T-helper 17 cell (primary cell): ENCODE measurements at places on chromosomes 16 and 17.

- DNase-seq: no peak
Measured at GRCh38 chr16:27304881-27305745, 8.7 kb upstream of the IL4R start.

DNA sequence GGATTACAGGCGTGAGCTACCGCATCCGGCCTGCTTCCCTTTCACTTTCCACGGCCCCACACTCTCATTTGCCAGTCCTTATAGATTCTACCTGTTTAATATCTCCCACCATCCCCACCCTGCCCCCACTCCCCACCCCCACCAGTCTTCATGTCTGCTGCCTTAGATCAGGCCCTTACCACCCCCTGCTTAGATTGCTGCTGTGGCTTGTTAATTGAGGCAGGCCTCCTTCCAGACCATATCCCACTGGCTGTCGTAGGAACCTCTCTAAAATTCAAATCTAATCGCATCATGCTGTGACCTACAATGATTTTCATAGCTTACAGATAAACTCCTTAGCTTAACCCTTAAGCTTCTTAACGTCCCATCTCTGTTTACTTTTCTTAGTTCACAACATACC, 4.9 kb downstream of the IQCK start:
- DNase-seq: no peak

GRCh38 chr16:30342751-30343490, 12.2 kb downstream of the CD2BP2 start:
- no peak for DNase-seq

GRCh38 chr17:51251010-51251409, 8.8 kb downstream of the MBTD1 start:
- DNase-seq: no peak

GRCh38 chr17:18191967-18192366, 8.3 kb downstream of the ALKBH5 start:
- no peak for DNase-seq

DNA sequence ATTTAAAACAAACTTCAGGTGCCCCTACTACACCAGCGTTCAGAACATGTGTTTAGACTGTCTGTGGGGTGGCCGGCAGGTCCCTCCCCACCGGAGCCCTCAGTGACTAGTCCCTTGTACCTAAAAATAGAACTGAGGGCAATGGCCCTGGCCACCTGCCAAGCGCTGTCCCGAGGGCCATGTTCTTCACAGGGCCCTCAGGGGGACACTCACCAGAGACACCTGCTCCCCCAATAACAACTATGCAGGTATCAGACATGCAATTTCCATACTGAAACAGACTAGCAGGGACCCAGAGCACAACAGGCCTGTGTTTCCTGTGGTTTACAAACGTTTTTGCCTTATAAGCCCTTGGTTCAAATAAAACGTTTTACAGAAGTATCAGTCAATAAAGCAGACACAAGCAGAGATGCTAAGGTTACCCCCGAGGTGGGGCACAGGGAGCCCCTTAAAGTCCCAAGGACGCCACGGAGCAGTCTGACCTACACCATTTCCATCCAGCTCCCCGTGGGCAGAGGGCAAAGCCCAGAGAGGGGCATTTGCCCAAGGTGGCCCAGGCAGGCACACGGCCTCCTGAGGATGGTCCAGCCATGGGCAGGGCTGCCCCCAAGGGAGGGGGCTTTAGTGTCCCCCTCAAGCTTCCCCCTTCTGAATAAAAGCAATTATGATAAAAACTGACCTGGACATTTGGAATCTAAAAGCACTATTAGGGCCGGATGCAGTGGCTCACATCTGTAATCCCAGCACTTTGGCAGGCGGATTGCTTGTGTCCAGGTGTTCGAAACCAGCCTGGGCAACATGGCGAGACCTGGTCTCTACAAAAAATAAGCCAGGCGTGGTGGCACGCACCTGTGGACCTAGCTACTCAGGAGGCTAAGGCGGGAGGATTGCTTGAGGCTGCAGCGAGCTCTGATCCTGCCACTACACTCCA, 896 bp upstream of the MYLK3 start:
- DNase-seq: no peak

DNA sequence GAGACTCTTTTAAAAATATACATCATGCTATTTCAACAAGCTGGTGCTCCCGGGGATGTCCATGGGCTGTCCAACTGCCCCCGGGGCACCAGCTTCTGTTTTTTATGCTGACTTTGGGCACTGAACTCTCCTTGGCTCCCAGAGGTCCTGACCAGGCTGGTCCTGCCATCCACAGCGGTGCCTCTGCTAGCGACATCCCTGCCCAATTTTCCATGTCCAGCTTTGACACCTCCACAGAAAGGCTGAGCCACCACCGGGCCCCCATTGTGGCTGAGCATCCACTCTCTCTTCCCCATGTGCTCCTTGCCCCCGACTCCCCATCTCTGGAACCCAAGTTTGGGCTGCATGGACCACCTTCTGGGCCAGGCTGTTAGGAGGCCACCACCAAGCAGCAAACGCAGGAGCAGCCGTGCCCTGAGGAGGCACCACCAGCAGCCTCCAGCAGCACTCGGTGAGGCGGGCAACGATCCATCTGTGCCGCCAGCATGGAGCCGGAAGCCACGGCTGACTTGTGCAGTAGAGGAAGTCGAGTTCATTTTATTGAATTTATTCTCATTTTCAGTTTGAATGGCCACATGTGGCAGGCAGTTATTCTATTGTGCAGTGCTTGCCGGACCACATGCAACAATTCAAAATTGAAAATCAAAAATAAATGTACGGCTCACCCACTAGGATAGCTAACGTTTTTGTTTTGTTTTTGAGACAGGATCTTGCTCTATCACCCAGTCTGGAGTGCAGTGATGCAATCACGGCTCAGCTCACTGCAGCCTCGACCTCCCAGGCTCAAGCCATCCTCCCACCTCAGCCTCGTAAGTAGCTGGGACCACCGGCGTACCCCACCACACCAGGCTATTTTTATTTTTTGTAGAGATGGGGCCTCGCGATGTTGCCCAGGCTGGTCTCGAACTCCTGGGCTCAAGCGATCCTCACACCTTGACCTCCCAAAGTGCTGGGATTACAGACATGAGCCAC, 2.8 kb upstream of the MEAK7 start:
- DNase-seq: no peak

GRCh38 chr16:67390816-67391423, 2.4 kb downstream of the TPPP3 start:
- DNase-seq: no peak

DNA sequence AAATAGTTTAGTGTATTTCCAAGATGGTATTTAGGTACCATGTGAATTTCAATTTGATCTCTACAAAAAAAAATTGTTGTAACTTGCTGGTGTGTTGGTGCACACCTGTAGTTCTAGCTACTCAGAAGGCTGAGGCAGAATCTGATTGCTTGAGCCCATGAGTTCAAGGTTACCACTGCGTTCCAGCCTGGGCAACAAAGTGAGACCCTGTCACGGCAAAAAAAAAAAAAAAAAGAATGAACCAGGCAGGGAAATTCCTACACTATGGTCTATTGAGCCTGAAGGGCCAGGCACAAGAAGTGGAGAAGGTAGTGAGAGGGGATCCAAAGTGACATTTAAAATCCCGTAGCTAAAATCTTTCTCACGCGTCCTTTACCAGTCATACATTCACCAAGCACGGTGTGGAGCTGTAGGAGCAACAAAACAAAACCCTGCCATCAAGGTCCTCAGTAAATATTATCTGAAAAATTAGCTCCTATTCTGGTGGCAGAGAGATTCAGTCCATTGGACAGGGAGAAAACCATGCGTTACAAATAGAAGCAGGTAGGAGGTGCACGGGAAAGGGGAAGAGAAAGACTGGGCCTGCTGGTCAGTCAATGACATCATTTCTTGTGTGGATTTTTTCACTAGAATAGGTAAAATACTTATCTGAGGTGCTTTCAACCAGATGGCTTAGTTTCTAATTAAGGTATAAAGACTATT, 27.3 kb downstream of the TXNDC11 start:
- no peak for DNase-seq

- DNase-seq: no peak
Measured at GRCh38 chr17:77131904-77132303, 8.9 kb upstream of the SEC14L1 start.

DNA sequence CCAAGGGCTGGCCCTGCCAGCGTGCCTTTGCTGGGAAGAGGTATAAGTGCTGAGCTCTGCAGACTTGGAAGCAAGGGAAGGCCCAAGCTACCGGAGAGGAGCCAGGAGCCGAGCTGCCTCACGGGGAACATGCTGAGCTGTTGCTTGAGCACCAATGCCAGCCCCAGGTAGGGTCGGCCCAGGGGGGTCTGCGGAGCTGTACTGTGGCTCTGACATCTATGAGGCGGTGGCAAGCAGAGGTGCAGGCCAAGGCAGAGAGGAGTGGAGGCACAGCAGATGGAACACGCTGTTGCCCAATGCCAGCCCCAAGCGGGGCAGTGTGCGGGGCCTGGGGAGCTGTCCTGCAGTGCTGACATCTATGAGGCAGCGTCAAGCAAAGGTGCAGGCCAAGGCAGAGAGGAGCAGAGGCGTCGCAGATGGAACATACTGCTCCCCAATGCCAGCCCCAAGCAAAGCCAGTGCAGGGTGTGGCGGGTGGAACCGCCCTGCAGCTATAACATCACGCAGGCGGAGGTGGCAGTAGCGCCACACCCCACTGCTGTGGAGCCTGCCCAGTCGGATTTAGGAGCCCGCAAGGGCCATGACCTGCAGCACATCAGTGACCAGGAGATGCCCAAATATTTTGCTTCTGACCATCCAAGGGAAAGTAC, 10.0 kb downstream of the GGA2 start:
- no peak for DNase-seq

GRCh38 chr16:31532896-31533295, 5.2 kb downstream of the AHSP start:
- DNase-seq: no peak

GRCh38 chr16:69100071-69100691, 5.3 kb upstream of the HAS3 start:
- no peak for DNase-seq

GRCh38 chr17:78901806-78902205, 1.2 kb downstream of the CEP295NL start:
- no peak for DNase-seq

DNA sequence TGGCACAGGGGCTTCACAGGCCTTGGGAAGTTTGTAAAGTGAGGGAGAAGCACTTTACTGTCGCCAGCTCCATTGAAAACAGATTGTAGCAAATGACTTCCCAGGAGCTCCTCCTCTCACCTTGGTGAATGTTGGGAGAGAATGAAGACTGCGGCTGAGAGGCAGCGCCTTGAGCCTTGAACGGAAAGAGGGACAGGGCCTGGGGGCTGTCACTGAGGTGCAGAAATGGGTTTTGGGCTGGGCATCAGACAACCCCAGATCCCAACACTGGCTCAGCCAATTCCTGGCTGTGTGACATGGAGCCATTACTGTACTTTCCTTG, 603 bp upstream of the MRTFB start:
- DNase-seq: no peak

DNA sequence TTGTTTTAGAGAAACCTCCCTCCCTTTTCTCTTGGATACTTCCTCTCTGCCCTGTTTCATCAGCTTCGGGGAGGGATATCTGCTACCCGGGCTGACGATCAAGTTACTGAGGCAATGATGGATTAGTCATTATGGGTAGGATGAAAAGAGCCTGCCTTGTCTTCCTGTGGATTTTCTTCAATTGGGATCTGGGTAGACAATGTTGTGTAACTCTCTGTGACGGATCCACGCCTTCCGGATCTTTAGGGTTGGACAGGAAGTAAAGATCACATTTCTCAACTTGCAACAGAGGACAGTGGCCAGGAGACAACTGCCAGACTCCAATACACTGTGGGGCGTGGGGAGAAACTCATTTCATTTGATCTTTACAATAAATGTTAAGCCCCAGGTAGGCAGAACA, 11.3 kb upstream of the CHST6 start:
- DNase-seq: no peak

GRCh38 chr17:8475781-8476180, 40.1 kb downstream of the NDEL1 start:
- DNase-seq: no peak

GRCh38 chr17:19470530-19471261, 59.7 kb downstream of the RNF112 start:
- no peak for DNase-seq

DNA sequence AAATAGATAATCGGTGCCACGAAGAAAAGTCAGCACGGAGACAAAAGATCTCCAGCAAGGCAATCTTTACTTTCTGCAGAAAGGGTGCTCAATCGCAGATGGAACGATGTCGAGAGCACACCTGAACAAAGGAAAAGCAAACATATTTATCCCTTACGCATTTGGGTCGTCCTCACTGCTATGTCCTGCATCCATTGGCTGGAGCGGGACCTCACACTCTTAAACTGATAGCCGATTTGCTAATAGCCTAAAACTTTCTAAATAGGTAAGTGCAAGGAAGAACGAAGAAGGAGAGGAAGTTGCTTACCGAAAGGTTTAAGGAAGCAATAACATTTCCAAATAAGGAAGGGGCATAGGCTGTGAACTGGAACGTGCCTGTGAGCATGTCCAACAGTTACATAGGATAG, 1.2 kb upstream of the AKAP10 start:
- DNase-seq: no peak

- DNase-seq: no peak
Measured at GRCh38 chr17:83075270-83075880, 4.0 kb upstream of the METRNL start.

GRCh38 chr17:79997011-79997660, 38.5 kb downstream of the TBC1D16 start:
- peak; percentile 64 for DNase-seq

DNA sequence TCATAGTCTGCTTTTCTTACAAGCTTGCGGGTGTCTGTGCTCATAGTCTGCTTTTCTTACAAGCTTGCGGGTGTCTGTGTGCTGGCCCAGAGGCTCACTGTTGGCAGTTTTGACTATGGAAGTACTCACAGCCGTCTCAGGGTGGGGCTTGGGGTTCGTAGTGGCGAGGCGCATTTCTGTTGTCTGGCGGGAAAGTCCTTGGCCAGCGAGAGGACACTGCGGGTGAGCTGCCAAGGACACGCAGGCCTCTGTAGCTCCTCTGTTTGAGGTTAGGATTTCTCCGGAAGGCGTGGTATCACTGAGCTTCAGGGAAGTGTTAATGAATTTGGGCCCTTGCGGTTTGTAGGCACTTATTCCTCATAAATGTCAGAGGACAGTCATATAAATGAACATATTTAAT, 13.5 kb downstream of the TBCD start:
- DNase-seq: no peak

DNA sequence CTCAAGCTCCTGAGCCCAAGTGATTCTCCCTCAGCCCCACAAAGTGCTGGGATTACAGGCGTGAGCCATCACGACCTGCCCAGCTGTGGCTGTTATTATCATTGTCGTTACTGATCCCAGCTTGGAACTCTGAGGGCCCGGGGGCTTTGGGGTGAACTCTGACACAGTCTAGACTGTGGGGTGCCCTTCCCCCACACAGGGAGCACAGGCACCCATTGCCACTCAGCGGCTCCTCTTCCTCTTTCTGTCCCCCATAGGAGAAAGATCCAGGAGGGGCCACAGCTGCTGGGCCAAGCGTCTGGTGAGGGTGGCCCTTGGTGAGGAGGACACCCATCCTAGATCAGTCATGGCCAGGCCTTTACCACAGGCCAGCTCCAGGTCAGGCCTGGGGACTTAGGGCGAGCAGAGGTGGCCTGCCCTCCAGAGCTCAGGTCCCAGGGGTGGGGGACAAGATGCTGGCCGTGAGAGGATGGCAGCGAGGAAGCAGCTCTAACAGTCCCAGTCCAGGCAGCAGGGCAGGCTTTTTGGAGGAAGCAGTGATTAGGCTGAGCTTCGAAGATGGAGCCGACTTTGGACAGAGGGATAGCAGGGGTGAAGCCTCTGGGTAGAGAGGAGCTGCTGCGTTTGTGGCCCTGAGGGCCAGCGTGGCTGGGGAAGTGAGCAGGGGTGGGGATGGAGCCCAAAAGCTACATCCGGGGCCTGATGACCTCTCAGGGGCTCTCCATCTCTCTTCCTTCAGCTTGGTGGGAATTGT, 24.7 kb downstream of the TMEM235 start:
- DNase-seq: no peak
